ENCODE measurements at places on chromosomes 2 and 18.

- H3K4me3 ChIP-seq: no peak overlapping the region
- DNase-seq: no peak
- no peaks in the 10 kb centered on the region for H3K27me3 ChIP-seq
- H3K4me1 ChIP-seq: no peaks in the 10 kb centered on the region
- no peaks in the 10 kb centered on the region for H3K36me3 ChIP-seq
- H3K27ac ChIP-seq: no peak overlapping the region
These were observed 79.4 kb downstream of the NOL10 start for GRCh38 chr2:10610213-10610910.

DNA sequence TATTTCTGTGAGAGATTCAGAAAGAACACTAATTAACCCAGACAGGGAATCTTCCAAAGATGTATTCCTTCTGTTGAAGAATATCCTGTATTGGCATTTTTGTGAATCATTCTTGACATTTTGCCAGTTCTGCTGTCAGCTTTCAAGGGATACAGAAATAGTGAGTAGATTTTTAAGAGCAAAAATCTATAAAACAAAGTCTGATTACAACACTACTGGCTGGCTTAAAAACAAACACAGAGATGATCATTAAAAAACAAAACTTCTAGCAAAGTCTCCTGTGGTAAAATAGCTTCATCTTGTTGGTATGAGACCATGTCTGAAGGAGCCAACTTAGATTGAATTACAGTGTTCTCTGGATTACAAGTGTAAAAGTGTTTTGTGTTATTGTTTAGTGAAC lies 866.3 kb upstream of the KLHL29 start:
- no peaks in the 10 kb centered on the region for H3K27me3 ChIP-seq
- H3K36me3 ChIP-seq: no peaks in the 10 kb centered on the region

- H3K27me3 ChIP-seq: no peaks in the 10 kb centered on the region
- DNase-seq: no peak
- H3K27ac ChIP-seq: no peak overlapping the region
- H3K36me3 ChIP-seq: no peaks in the 10 kb centered on the region
- H3K4me3 ChIP-seq: no peak overlapping the region
These were observed 36.6 kb downstream of the UPP2 start for GRCh38 chr2:158138255-158138654.

- H3K4me3 ChIP-seq: no peak overlapping the region
- H3K27me3 ChIP-seq: no peaks in the 10 kb centered on the region
- no peak overlapping the region for H3K27ac ChIP-seq
- H3K36me3 ChIP-seq: no peaks in the 10 kb centered on the region
These were observed 47.5 kb downstream of the TWIST2 start for GRCh38 chr2:238895361-238895882.

GRCh38 chr2:157899125-157899839 lies 23.2 kb upstream of the ACVR1 start:
- H3K36me3 ChIP-seq: no peaks in the 10 kb centered on the region
- DNase-seq: no peak
- H3K4me3 ChIP-seq: no peak overlapping the region
- H3K27me3 ChIP-seq: no peaks in the 10 kb centered on the region
- no peaks in the 10 kb centered on the region for H3K4me1 ChIP-seq

DNA sequence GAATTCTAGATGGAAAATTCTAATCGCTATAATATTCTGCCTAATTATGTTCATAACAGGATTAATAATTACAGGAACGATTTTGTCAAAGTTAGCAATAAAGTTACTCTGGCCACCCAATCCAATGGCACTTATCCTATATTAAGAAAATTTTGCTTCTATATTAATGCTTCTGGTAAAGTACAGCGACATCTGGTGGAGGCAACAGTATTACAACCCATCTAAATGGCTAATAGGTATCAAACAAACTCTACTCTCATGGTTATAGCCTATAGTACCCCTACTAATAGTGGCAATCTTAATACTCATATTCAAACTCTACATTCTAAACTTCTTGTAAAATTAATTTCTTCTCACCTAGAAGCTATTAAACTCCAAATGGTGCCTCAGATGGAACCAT lies 1084.7 kb upstream of the LRRTM1 start:
- H3K4me3 ChIP-seq: no peak overlapping the region
- H3K4me1 ChIP-seq: no peaks in the 10 kb centered on the region
- H3K36me3 ChIP-seq: no peaks in the 10 kb centered on the region
- no peak overlapping the region for H3K27ac ChIP-seq
- no peaks in the 10 kb centered on the region for H3K27me3 ChIP-seq
- no peak for DNase-seq

- H3K4me3 ChIP-seq: no peak overlapping the region
- no peaks in the 10 kb centered on the region for H3K27me3 ChIP-seq
- DNase-seq: no peak
- no peak overlapping the region for H3K27ac ChIP-seq
These were observed 51.7 kb downstream of the VIT start for GRCh38 chr2:36748166-36748565.

DNA sequence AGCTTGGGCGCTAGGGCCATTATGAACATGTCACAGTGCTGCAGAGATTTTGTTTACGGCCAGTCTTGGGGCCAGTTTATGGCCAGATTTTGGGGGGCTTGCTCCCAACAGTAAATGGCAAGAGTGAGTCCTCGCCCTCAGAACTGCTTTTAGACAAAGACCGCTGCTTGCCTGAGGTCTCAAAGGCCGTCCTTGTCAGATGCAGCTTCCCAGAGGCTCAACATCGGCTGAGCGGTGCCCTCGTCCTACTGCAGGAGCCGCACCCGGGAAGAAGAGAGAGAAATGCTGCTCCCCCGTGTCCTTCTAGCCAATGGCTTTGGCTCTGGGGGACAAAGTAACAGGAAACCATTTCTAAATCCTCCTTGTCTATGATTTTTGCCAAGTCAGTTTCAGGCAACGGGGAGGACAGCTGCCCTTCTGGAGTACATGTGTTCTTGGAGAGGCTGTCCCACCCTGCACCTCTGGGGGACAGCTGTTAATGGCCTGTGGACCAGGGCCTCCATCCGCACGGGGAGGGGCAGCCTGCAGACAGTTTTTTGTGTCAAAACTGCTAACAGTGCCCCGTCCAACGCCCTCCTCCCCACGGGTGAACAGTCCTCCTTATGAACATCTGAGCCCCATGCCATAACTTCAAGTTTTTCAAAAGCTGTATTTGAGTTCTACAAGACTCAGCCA lies 66.1 kb downstream of the C18orf63 start:
- H3K4me1 ChIP-seq: no peaks in the 10 kb centered on the region
- H3K4me3 ChIP-seq: no peak overlapping the region
- no peak overlapping the region for H3K27ac ChIP-seq
- no peak for DNase-seq
- H3K27me3 ChIP-seq: no peaks in the 10 kb centered on the region

DNA sequence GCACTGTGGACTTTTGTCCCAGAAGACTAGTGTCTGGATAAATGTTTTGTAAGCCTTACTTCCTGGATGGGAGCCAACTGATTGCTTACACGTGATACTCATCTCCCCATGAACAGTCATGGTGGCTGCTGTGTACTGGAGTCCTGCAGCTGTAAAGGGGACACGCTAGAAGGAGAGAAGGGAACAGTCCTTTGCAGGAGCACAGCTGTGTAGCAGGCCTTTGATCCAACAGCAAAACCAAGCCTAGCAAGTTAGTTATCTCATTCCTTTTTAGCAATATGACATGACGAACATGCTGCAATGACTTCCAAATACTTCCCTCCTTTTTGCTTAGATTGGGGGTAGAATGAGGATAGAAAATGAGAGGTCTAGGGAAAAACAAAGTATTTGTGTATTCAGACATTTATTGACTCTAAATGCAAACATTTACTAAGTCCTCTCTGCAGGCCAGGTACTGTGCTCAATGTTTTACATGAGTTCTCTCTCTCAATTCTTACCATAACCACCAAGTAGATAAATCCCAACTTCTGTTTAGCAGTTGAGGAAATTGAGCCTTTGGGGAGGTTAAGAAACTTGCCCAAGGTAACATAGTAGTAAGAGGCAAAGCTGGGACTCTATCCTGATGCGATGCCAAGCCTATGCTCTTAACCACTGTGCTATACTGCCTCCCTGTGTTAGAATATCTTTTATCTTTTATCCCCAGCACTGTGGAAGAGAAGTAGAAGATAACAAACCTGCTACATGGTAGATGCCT lies 55.4 kb upstream of the CD28 start:
- H3K4me3 ChIP-seq: no peak overlapping the region
- no peaks in the 10 kb centered on the region for H3K36me3 ChIP-seq
- peak; percentile 44 for DNase-seq
- H3K4me1 ChIP-seq: peaks cover 25% of the 10 kb centered on the region

DNA sequence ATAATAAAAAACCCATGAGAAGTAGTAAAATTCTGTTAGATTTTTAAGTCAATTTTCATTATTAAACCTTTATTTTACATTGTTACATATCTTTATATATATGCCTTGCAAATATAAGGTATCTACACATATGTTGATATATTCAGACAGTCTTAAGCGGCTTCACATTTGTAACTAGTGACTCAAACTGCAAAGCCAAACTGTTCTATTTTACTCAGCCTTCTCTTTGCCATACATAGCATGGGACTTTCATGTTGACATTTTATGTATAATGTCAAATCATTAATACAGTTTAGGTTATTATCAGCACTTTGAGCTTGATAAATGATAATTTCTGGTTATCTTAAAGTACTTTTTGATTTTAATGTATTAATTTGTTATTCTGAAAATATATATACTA lies 125.0 kb upstream of the WDSUB1 start:
- H3K4me1 ChIP-seq: no peaks in the 10 kb centered on the region
- H3K4me3 ChIP-seq: no peak overlapping the region
- no peaks in the 10 kb centered on the region for H3K36me3 ChIP-seq
- no peaks in the 10 kb centered on the region for H3K27me3 ChIP-seq
- H3K27ac ChIP-seq: no peak overlapping the region

DNA sequence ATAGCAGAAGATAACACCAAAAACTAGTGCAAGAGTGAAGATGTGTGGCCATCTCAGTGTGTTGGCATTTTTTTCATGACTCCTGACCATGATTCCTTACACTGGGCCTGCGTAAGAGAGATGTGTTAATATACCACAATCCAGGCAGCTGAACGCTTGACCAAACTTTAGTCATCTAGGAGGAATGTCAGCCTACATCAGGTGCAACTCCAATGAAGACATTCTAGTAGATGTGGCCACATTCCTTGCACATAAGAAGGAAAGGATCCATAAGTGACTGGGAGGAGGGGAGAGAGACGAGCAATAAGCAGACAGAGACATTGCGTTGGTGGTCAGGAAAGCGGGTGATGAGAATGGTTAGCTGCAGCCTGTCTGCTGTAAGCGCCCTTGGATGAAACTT lies 42.6 kb downstream of the CYRIA start:
- H3K36me3 ChIP-seq: no peaks in the 10 kb centered on the region
- no peak overlapping the region for H3K27ac ChIP-seq
- H3K4me1 ChIP-seq: peaks cover 10% of the 10 kb centered on the region
- no peak overlapping the region for H3K4me3 ChIP-seq

- H3K4me3 ChIP-seq: no peak overlapping the region
- DNase-seq: no peak
- no peak overlapping the region for H3K27ac ChIP-seq
- H3K36me3 ChIP-seq: peaks cover 4% of the 10 kb centered on the region
- peaks cover 7% of the 10 kb centered on the region for H3K4me1 ChIP-seq
These were observed 5.2 kb downstream of the PPP4R1 start for GRCh38 chr18:9609190-9609589.

DNA sequence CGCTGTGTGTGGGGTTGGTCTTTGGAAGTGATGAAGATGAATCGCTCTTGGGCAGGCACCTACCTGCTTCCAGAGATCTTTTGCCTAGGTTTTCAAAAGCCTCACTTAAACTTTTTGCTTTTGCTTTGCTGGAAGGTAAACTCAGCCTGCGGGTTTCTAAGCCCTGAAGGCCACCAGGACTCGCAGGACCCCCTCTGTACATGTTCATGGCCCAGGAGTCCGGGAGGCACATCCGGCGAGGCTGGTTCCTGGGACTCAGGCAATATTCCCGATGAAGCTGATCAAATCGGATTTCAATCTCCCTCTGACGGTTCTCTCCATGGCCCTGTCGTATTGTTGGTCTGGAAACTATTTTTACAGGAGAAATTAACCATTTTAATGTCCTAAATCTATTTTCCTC lies 13.2 kb downstream of the HJURP start:
- no peaks in the 10 kb centered on the region for H3K4me1 ChIP-seq
- DNase-seq: peak; percentile 4
- H3K27ac ChIP-seq: no peak overlapping the region
- H3K4me3 ChIP-seq: no peak overlapping the region
- H3K36me3 ChIP-seq: no peaks in the 10 kb centered on the region
- H3K27me3 ChIP-seq: no peaks in the 10 kb centered on the region
